ENCODE measurements at places on chromosomes 2 and 18.

DNA sequence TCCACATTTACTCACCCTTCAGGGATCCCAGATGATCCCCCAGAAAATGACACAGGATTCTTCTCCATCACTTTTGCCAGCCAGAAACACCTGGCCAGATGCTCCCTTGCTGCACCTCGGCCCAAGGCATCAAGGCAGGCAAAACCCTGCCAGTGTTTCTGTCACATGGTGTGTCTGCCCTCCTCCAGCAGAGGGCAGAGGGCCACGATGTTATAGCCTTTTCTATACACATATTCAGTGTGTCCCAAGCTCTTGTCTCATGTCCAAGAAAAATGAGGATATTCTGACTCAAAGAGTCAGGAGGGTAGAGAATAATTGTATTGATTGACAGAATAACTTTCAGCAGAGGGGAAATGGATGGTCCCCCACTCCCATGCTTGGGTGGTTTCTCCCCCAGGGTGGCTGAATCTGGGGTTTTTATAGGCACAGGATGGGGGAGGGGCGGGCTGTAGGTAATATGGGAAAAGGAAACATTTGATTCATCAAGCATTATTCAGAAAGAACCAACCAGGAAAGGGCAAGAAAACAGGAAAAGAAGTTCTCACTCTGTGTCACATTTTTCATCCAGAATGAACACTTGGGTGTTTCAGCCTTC, 933.9 kb downstream of the TRIB2 start:
- no peak for DNase-seq

DNA sequence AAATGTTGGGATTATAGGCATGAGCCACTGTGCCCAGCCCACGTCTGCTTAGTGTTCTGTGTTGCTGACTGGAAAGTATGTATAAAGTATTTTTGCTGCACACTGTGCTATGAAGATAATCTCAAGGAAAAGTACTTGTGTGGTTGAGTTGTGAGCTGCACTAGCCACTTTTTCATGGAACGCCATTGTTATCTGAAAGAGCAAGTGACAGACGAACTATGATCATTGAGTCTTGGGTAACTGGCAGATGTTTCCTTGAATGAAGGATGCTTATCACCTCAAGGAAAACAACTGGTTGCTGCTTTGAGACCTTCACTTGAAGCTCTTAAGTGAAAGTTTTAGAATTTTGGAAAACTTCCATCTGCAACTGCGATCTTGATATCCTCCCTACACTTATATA, 82.2 kb upstream of the KCTD1 start:
- DNase-seq: no peak

DNA sequence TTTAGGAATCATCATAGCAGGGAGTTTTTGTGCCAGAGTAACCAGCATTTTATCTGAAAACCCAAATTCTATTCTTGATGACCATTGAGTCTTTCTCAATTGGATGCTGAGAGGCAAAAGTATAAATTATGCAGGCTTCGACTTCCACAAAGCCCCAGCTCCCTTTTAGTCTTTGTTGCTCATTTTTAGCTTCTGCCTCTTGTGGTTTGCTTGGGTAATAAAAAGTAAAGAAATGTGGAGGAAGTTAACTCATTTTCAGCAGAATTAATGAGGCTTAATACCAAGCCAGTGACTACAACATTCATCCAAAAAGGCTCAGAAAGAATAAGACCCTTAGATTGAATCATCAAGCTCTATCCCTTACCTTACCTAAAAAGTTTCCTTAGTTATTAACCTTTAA, 18.6 kb downstream of the ERMN start:
- no peak for DNase-seq

- DNase-seq: no peak
Observed at GRCh38 chr2:159402790-159403189, 116.3 kb upstream of the WDSUB1 start.

DNA sequence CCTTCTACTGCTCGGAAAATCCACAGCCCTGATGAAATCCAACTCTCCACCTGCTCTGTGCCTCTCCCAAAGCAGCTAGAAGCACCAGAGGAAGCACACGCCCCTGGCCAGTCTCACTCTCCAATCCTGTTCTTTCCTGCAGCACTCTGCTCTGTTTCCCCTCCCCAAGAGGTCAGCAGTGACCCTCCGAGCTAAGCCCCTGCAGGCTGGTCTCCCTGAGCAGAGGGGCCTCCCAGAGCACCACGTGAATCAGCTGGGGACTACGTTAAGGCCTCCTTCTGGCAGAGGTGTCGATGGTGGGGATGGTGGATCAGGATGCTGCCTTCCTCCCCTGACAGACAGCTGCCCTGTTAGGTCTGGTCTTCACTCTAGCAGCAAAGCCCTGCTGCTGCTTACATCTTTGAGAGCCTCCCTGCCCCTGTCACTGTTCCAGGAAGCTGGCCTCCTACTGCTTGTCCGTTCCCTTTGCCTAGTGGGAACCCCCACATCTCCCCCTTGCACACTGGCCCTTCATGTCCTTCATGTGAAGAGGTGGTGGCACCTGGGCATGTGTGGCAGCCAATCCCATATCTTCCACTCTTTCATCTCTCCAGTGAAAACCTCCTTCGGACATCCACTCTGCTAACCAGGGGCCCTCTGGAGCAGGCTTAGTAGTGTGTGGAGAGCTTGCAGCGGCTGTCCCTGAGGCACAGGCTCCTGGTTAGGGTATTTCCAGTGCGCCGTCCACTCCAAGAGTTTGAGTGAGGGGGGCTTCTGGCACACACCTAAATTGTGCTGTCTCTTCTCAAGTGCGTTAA, 307.5 kb upstream of the HS6ST1 start:
- DNase-seq: no peak

DNA sequence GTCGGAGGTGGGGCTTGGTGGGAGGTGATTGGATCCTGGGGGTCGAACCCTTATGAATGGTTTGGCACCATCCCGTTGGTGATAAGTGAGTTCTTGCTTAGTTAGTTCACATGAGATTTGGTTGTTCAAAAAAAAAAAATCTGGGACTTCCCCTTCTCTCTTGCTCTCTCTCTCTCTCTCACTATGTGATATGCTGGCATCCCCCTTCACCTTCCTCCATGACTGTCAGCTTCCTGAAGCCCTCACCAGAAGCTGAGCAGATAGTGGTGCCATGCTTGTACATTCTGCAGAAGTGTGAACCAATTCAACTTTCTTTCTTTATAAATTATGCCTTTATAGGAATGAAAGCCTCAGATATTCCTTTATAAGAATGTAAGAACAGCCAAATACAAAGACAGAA, 269.7 kb upstream of the APCDD1 start:
- DNase-seq: no peak

- DNase-seq: no peak
Observed at GRCh38 chr2:85987266-85988174, 98.7 kb upstream of the ST3GAL5 start.

DNA sequence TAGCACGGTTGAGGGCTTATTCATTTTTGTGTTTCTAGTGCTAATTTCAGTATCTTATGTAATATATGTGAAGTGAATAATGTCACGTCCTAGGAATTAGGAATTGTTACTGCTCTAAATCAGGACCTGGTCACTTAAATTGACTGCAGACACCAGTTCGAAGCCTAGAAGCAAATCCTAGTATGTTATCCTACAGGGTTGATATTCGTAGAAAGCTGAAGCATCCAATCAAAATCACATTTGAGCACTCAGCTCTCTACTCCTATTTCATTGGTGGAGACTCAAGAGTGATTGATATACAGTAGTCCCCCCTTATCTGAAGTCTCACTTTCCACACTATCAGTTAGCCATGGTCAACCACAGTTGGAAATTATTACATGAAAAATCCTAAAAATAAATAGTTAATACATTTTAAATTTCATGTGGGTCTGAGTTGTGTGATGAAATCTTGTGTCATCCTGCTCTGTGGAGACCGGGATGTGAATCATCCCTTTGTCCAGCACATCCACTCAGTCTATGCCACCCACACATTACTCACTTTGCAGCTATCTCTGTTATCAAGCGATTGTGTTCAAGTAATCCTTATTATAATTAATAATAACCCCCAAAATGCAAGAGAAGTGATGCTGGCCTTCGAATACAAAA, 35.2 kb upstream of the SCN9A start:
- DNase-seq: no peak

GRCh38 chr2:19496646-19497045, 138.2 kb upstream of the OSR1 start:
- DNase-seq: no peak

GRCh38 chr2:23478087-23478932, 93.3 kb downstream of the KLHL29 start:
- DNase-seq: no peak

- no peak for DNase-seq
Observed at GRCh38 chr2:25454824-25455611, 113.3 kb upstream of the DNMT3A start.

DNA sequence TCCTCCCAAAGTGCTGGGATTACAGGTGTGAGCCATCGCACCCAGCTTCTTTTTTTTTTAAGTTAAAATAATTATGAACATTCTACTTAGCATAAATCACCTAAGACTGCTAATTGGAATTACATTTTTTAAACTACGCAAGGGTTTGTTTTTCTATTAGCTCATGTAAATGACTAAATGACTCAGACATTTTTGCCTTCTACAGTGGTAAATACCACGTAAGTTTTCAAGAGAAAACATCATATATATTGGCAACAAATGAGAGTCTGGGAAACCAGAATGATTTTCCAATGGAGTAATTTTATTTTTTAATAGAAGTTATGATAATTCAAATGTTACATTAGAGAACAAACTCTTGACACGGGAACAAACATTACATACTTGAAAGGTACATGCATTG, 259.0 kb downstream of the ZNF385B start:
- no peak for DNase-seq

- peak; percentile 66 for DNase-seq
Observed at GRCh38 chr2:43426305-43427031, 169.4 kb downstream of the THADA start.

- no peak for DNase-seq
Observed at GRCh38 chr2:123528996-123529707, 495.9 kb upstream of the CNTNAP5 start.

Data from stimulated activated naive CD4-positive, alpha-beta T cell treated with Interleukin-2 at 50 U/mL for 16 hours (primary cell).